ENCODE measurements at places on chromosomes 1 and 21.

GRCh38 chr1:233673261-233673946 is 59.5 kb downstream of the KCNK1 start:
- no peak for DNase-seq

GRCh38 chr1:91397605-91398004 is 7.0 kb downstream of the HFM1 start:
- no peak for DNase-seq

DNA sequence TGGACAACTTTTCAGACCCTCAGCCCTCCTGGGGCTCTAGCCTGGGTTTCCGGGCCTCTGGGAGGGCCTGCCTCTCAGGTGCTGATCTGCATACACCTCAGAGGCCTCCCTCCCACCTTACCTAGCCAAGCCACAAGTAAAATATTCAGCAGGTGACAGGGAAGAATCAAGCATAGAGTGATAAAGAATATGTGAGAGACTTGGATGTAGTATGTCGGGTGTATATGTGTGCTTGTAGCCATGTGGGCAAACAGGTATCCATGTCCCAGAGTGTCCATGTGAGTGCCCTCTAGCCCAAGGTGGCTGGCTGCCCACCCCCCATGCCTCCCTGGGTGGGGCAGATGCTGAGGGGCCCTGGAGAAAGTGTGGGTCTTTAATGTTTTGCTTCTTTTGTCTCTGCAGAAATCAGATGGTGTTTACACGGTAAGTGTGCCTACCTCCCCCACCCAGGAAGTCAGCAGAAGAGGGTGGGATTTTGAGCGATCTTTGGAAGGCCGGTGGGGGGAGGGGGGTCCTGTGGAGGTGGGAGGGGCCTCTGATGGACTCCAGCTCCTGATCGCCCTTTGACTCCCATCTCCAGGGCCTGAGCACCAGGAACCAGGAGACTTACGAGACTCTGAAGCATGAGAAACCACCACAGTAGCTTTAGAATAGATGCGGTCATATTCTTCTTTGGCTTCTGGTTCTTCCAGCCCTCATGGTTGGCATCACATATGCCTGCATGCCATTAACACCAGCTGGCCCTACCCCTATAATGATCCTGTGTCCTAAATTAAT is 3.4 kb downstream of the FCER1G start:
- DNase-seq: peak; percentile 66

DNA sequence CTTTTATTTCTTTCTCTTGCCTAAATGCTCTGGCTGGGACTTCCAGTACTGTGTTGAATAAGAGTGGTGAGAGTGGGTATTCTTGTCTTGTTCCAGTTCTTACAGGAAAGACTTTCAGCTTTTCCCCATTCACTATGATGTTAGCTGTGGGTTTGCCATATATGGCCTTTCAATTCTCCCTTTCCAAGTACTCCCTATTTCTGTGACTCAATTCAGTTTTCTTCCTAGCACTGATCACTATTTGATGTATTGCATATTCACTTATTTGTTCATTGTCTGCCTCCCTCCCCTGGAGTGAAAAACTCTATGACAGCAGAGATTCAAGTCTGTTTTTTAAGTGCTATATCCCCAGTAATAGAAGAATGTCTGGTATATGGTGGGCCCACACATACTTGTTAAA is 618.2 kb upstream of the CAMK1G start:
- no peak for DNase-seq

DNA sequence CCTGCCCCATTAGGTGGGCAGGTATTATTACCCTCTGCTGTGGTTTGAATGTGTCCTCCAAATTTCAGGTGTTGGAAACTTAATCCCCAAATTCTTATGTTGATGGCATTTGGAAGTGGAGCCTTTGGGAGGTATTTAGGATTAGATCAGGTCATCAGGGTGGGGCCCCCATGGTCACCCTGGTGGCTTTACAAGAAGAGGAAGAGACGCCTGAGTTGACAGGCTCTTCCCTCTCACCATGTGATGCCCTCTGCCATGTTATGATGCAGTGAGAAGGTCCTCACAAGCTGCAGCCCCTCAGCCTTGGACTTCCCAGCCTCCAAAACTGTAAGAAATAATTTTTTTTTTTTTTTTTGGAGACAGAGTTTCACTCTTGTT is 8.8 kb upstream of the THEMIS2 start:
- no peak for DNase-seq

DNA sequence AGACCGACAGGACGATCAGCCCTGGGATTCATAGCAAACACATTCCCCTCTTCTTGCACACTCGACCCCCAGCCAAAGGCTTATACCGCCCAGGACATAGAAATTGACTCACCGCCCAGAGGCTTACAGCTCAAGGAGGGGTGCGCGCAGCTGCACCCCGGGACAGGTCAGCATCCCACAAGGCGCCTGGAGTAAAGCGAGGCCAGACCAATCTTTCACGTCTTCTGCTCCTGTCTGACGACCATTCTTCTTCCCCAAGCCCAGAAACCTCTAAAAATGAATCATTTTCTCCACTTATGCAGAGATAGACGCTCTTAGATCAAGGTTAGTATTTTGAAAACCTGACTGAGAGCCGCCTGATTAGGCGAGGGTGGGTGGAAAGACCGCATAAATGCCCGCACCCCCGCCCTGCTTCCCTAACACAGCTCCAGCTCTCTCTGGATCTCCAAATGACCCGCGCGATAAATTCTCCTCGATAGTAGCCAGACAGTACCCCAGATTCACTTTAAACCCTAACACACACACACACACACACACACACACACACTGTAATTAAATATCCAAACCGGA is 1.9 kb upstream of the LHX8 start:
- DNase-seq: no peak

DNA sequence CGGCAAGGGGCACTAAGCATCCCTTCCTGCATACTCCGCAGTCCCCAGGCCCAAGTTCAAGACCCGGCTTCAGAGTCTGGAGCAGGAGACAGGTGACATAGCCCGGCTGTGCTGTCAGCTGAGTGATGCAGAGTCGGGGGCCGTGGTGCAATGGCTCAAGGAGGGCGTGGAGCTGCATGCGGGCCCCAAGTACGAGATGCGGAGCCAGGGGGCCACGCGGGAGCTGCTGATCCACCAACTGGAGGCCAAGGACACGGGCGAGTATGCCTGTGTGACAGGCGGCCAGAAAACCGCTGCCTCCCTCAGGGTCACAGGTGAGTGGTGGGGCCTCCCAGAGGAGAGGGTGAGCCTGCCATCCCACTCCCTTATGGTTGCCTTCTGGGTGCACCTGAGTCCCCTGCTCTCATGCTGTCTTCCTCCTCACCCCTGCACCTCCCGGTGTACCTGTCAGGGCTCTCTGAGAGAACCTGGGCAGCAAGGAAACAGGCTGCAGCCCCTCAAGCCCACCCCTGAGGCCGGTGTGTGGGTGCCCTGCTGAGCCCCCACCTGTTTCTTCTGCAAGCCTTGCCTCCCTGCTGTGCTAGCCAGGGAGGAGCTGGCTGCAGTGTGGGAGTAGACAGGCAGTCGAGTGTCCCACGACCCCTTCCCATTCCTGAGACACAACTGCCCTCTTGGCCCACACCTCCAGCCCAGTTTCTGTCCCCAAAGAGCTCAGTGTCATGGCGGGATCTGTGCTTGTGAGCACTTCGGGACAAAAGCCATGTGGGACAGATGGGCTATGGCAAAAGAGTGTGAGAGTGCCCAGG is 99.2 kb downstream of the TRIM11 start:
- no peak for DNase-seq

GRCh38 chr1:199551967-199552565 is 475.4 kb upstream of the NR5A2 start:
- peak; percentile 30 for DNase-seq

DNA sequence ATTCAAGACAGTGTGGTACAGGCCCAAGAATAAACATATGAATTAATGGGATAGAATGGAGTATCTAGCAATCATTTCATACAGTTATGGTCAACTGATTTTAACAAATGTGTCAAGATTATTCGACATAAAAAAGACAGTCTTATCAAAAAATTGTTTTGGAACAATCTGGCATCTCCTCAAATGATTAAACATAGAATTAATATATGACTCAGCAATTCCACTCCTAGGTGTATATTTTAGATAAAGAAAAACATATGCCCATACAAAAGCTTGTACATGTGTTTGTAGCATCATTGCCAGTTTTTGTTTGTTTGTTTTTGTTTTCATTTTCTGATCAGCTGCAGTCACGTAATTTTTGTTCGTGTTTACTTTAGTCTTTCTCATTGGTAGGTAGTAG is 1188.3 kb downstream of the BRINP3 start:
- no peak for DNase-seq

DNA sequence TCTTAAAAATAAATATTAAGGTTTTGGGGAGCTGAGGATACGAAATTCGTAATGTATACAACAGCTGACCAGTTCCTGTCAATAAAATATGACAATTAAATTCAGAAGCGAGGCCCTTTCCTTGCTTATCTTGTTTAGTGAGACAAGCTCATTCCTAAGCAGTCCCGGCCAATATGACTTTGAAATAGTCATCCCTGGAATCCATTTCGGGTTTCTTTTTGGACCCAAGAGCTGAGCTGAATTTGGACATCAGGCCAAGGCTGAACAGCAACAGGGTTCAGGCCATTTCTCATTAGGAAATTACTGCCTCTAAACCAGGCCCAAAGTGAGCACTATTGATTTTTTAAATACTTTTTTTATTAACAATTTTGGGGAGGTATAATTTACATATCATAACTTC is 17.3 kb upstream of the FMN2 start:
- no peak for DNase-seq

GRCh38 chr21:45364468-45365185 is 40.3 kb upstream of the COL18A1 start:
- no peak for DNase-seq

DNA sequence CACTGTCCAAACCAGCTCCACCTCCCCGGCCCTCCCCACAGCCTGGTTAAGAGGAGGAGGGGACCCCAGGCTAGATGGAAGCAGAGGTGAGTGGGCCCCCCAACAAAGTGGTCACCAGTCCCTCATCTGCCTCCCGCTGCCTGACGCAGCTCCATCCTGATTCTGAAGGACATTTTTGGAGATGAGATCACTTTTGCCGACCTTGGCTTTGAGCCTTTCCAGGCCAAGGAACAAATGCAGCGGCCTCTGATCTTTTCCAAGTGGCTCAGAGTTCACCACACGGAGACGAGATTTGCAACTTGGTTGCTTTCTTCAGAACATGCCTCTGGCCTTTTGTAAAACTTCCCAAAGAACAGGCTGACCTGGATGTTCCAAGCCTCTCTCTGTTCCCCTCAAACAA is 223.1 kb downstream of the NPHP4 start:
- DNase-seq: no peak

- DNase-seq: no peak
Measured at GRCh38 chr1:98692482-98692881, 31.0 kb downstream of the SNX7 start.

DNA sequence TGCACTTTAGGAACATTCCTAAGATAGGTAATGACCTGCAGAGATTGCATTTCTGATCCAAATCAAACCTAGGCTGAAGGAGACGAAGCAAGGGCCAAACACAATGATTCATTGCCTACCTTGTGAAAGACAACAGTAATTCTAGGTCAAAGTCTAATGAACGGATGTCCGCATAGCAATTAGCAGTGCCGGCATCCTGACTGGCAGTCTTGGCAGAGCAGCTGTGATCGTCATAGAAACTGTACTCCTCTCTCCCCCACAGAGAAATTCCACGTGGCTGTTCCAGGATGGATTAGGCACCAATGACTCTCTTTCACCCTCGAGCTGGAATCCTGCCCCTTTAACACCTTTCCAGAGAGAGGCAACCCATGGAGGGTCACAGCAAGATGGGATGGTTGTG is 28.9 kb upstream of the VAV3 start:
- no peak for DNase-seq

DNA sequence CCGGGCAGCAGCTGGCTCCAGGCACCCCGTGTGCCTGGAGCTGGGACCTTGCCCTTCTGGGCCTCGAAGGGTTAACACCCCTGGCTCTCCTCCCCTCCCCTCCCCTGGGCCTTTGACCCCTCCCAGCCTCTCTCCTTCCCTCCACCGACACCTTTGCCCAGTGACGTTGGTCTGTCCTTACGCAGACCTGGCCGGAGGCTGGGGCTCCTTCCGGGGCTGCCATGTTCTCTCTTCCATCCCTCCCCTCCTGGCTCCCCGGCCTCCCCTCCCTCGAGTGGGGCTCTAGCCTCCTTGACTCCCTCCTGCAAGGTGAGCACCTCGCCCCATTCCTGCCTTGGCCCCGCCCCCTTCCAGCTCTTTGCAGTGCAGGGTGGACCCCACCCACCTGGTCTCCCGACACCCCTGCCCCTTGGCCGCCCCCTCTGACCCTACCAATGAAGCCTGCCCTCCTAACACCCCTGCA is at the start of gene TMEM82:
Gene TMEM82, plus strand, starts transcription at position 161 of the 463 bp plus-strand sequence. Its CDS starts 61 bp downstream, at position 222.
- no peak for DNase-seq

- DNase-seq: no peak
Measured at GRCh38 chr1:25792115-25792514, 7.9 kb upstream of the SELENON start.

DNA sequence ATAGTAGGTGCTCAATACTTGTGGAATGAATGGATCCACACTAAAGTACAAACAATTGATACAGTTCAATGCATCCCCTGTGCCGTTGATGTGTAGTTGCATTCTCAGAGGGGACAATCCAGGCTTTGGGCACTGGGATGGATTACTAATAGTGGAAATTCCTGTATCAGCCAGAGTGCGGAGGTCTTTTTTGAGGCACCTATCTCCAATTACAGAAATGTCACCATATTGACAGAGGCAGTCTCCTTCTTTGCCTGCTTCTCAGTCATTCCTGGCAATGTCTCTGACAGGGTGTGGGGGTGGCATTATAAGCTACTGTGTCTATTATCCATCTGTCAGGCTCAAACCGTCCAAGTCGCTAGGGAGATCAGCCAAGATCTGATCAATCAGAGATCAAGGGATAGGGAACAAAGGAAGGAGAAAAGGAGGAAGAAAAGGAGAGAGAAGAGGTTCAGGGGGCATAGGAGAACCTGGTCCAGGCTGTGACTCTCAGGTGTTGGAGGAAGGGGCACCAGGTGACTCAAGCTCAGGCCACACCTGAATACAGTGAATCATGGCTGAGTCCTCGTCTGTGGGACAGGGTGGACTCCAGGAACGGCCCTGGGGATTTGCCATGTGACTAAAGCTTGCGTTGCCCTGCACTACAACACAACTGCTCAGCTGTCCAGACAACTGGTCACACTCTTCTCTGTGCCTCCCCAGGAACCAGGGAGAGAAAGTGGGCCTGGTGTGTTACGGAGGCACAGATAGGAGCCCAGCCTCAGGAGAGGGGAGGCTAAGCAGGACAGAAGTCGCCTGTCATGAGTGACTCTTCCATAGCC is 3.4 kb upstream of the LAMB3 start:
- DNase-seq: no peak

DNA sequence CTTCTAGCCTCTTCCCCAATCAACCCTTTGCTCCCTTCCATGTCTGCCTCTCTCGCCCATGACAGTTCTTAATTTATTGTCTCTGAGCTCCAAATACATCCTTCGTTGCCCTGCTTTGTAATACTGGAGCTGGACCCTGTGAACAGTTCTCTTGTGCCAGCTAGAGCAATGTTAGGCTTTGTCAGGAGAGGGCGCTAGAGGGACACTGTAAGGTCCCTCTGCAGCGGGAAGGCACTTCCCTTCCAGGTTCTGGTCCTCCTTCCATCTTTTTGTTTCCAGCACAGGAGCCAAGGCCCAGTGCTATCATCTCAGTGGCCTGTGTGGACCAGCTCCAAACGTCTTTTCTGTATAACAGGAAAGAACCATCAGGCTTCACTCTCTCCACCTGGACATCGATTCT is 95.9 kb downstream of the PTPRU start:
- DNase-seq: no peak

GRCh38 chr1:42136466-42136865 is 16.7 kb upstream of the GUCA2B start:
- no peak for DNase-seq

Data from CD8-positive, alpha-beta T cell (primary cell).